ENCODE measurements at places on chromosomes 2 and 18.
A peak's percentile ranks its signal among the peaks of the same experiment; 100 is the strongest.

DNA sequence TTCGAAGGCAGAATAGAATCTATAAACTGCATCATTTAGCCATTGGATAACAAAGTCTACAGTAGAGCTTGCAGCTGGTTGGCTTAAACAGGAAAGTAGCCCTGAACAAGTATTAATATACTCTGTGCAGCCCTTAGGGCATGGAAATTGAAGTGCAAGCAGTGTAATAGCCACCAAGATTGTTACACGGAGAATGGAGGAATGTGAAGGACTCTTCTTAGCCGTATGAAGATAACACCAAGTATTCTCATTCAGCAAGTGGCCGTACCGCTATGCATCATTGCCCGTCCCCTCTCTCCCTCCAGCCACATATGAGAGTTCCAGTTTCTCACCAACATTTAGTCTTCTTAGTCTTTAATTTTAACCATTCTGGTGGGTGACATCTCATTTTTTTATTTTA is 40.5 kb downstream of the ANKRD12 start:
- no peak for DNase-seq

DNA sequence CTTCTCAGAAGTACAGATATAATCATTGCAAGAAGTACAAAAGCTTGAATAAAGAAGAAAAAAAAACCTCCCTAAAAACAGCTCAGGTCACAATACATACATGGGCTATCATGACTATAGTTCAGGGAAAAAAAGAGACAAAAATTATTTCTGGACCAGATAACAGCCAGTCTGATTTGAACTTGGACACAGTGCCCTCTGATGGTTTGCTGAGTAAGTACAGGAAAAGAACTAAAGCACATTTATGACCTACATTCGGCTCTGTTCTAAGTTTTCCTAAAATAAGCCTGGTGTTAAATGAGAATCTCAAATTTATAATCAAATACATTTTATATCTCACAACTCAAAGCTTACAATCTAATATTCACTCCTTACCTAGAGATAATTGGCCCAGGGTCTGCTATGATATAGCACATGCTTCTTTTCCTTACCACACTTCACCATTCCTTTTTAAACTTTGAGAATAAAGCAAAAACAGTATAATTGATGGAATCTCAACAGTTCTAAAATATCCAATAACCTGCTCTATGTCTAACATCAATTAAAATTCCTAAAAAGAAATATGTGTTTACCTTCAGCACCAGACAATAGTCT is 81.1 kb downstream of the RAPH1 start:
- DNase-seq, result peak; percentile 74

DNA sequence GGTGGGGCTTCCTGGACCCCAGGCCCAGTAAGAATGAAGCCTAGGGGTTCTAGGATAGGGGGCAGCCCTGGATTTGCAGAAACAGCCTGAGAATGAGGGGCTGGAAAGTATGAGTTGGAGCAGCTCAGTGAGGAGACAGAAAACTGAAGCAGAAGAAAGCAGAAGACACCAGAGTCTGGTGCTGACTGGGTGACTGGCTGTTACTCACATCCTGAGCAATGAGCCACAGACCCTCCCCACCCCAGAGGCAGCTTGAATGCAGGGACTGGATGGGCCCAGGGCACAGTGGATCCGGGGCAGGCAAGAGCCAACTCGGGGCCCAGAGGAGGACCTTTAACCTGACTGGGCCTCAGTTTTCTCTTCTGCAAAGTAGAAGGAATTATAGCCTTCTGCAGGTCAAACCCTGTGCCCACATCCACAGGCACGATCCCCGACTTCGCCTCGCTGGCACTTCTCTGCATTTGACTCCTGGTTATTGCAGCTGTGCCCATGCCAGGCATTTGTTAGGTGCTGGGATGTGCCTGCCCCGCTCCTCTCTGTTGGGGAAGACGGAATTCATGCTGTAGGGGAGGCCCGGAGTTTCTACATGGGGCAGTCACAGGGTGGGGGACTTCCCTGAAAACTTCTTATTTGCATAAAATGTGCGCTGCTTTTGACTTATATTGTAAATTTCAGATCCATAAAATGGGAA is 8.5 kb downstream of the STEAP3 start:
- no peak for DNase-seq

- DNase-seq, result no peak
These were observed 528 bp upstream of the ATG16L1 start for GRCh38 chr2:233250985-233251305.

- DNase-seq, result no peak
These were observed 593 bp downstream of the SP140L start for GRCh38 chr2:230327418-230328154.

GRCh38 chr2:174633623-174633930 is 36.0 kb upstream of the WIPF1 start:
- no peak for DNase-seq

GRCh38 chr2:78870343-78870967 is 155.0 kb upstream of the REG3G start:
- DNase-seq, result no peak

DNA sequence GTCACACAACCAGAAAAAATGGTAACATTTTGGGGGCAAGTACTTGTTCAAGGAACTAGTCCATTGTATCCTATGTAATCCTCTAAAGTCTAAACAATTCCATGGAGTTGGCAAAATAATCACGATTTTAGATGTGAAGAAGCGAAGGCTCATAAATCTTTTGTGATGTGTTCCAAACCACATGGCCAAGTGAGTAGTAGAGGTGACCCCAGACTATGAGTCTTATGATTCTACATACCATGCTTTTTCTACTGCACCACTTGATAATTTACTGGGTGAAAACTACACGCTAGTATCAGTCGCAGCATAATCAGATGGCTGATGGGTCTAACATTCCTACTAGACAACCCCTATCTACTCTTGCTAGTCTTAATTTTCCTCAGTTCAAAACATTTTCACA is 371.4 kb downstream of the OSR1 start:
- DNase-seq, result no peak

- DNase-seq, result no peak
These were observed 2.1 kb downstream of the PPP3R1 start for GRCh38 chr2:68250196-68250595.

GRCh38 chr2:54646170-54646927 is 77.1 kb upstream of the EML6 start:
- DNase-seq, result no peak

DNA sequence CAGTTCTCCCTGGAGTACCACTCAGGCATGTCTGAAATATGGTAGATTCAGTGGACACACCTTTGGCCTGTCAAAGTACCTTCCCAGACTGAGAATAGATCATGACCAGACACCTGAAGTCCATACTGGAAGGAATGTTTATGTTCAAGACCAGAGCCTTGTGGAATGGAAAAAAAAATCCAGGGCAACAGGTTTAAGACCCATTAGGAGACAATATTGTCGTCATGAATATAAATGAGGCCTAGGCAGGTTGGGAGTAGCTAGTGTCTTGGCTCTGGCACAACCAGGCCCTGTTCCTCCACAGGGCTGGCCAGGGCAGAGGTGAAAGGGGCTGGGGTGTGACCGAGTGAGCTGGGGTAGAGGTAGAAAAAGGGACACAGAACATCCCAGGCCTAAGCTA is 13.2 kb upstream of the ATRAID start:
- no peak for DNase-seq

DNA sequence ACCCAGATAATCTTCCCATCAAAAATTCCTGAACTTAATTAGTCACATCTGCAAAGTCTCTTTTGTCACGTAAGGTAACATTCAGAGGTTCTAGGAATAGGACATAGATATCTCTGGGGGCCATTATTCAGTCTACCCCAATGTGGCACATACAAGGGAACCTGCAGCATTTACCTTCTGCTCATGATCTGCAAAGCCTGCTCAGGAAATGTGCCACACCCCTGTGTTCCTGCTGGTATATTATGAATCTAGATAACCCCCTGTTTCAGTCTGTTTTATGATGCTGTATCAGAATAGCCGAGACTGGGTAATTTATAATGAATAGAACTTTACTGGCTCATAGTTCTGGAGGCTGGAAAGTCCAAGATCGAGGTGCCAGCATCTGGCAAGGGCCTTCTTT is 103.5 kb downstream of the ARL4C start:
- no peak for DNase-seq

- DNase-seq, result no peak
These were observed 1.2 kb downstream of the BABAM2 start for GRCh38 chr2:27891673-27892105.

GRCh38 chr2:171910494-171910893 is 11.8 kb upstream of the HAT1 start:
- no peak for DNase-seq

GRCh38 chr18:26621161-26622026 is 73.0 kb upstream of the KCTD1 start:
- peak; percentile 10 for DNase-seq

- DNase-seq, result no peak
These were observed 318.7 kb upstream of the ID2 start for GRCh38 chr2:8363161-8363560.

DNA sequence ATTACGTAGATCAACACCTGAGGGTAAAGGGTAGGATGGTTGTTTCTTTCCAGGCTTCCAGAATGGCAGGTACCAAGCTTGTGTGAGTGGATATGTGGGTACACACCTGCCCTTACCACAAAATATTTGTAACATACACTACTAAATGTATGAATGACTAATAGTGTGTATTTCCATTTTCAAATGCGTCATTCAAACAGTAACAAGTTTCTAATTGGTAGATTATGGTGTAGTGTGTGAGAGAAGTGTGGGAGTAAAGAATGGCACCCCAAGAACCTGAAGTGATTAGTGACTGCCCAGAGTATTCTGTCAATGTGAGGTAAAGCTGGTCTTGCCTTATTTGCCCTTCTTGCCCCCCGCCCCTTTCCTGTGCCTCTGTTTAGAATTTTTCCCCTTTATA is 21.1 kb downstream of the AGPS start:
- DNase-seq, result no peak

DNA sequence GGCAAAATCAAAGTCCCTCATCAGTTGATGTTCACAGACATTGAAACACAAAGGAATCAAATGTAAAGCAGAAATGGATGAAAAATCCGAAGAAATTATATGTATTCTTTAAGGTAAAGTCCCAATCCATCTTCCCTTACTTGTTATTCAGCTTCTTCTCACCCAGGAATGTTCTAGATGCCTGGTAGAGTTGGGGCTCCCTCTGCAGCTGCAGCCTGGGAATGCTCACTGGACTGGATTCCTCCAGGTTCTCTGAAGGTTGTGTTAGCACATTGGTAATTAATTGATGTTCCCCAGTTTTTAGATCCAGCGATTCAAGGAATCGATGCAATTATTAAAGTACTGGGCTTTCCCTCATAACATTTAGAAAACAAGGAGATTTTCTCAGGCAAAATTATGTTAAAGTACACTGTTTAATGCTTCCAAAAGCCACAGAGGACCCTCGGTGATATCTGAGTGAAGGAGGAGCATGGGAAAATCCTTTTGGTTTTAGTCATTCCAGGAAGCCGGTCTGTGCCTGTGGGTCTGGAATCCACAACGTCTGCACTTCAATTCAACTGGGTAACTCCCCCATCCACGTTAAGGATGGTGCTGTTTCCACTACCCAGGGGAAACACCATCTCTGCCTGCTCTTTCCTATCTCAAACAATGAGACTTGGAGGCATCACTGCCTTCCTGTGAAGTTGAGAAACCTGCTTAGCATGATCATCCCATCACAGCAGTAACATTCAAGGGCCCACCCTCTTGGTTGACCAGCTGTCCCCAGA is 22.0 kb downstream of the NTSR2 start:
- DNase-seq, result peak; percentile 12

GRCh38 chr18:60508108-60508507 is 135.5 kb upstream of the MC4R start:
- no peak for DNase-seq

GRCh38 chr2:1618191-1618961 is 125.9 kb downstream of the PXDN start:
- DNase-seq, result no peak

GRCh38 chr18:12586956-12587355 is 71.0 kb downstream of the SPIRE1 start:
- no peak for DNase-seq

Data from spinal cord (tissue), 10 donors.